Coronary artery (tissue), 2 donors: ENCODE measurements at places on chromosomes 12 and 14.

- no peak for DNase-seq
Measured at GRCh38 chr12:114209861-114210260, 196.1 kb downstream of the TBX5 start.

DNA sequence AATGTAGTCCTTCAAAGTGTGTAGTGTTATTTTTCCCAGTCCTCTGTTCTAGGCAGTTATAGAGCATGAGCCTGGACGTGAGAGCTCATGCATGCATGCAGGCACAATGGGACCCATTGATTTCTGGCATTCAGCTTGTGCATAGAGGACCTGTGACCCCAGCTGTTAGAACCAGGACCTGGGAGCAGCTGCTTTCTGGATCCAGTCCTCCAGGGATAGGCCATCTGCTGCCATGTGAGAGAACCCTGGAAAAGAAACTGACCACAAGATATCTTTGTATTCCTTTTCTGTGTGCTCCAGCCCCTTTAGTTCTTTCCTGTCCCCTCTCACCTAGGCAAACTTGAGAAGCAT is 76.9 kb downstream of the SUSD6 start:
- DNase-seq = no peak

- DNase-seq = no peak
Measured at GRCh38 chr12:87511371-87511770, 517.8 kb downstream of the C12orf50 start.

GRCh38 chr12:53995002-53995377 is 5.0 kb upstream of the HOXC9 start:
- no peak for DNase-seq

DNA sequence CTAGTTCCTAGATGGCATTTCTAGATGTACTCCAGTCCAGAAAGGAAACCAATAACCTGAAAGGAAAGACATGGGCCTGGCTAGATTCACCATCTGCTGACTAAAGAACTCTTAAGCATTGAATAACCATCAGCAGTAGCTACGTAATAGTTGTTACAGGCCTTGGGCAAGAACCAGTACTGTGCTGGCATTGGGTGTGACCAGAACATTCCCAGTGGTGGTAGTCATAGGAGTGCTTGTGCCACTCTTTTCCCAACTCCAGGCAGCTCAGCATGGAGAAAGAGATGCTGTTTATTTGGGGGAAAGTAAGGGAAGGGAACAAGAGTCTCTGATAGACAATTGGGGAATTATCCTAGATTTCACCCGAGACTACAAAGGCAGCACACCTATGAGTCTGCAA is 333.3 kb downstream of the SLC16A7 start:
- no peak for DNase-seq

DNA sequence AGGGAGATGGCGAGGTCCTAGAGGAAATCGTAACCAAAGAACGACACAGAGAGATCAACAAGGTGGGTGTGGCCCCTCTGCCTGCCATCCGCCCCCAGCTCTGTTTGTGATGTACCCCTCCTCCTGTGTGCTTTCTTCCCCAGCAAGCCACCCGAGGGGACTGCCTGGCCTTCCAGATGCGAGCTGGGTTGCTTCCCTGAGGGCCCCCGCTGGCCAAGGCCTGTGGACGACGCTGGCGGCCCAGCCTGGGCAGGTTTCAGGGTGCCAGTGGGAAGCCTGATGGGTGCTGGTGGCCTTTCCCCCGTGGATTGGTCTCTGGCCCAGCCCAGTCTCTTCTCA is 2.0 kb downstream of the ARL6IP4 start:
- no peak for DNase-seq

DNA sequence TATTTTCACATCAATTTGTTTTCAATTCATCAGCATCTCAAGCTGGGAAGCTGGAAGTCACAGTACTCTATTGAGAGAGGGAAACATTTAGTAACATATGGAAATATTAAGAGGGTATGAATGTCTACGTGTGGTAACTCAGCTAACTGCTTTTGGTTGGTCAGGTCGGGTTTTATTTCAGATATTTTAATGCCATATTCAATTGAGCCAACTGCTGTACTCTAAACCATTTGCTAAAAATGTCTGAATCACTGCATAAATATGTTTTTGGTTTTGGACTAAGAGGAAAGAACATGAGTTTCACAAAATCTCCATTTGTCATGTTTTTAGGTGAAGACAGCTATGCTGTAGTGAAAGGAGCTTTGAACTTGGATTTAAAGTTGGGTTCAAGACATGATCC is 18.9 kb upstream of the PPFIBP1 start:
- no peak for DNase-seq

DNA sequence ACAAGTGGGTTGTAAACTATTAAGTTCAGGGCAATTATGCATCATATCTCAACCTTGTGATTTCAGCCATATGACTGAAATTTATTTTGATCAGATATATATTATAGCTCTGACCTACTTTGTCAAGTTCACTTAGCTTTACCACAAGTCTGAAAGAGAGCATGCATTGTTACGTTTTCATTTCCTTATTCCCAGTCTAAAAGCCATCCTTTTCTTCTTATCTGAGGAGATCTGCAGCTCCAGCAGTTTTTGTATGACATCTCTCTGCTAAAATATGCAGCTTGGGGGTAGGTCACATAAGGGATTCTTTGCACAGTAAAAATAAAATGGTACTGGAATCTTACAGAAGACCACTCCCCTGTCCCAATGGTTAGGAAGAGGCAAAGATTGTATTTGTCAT is 1682.8 kb upstream of the FLRT2 start:
- no peak for DNase-seq

GRCh38 chr12:70536650-70537049 is 100.6 kb downstream of the PTPRB start:
- DNase-seq = no peak

DNA sequence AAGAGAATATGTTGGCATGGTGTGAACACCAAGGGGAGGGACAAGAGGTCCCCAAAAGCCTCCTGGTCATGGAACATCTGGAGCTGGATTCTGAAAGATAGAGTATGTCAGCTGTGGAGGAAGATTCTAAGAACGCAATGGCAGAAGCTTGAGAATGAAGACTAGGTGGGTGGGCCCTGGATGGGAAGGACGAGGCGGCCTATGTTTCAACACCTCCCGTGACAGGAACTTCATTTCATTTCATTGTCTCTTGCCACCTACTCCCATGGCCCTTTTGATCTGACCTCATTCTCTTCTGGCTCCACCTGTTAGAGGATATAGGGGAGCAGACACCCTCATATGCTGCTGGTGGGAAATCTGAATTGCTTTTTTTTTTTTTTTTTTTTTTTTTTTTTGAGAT is 3.3 kb downstream of the UNG start:
- DNase-seq = no peak

- no peak for DNase-seq
Measured at GRCh38 chr14:71694591-71695530, 237.4 kb upstream of the RGS6 start.

GRCh38 chr12:104460973-104461698 is 4.4 kb downstream of the CHST11 start:
- DNase-seq = no peak

- no peak for DNase-seq
Measured at GRCh38 chr12:119817546-119818343, 59.4 kb downstream of the CIT start.

GRCh38 chr12:50947933-50948626 is 4.3 kb upstream of the HIGD1C start:
- DNase-seq = no peak

DNA sequence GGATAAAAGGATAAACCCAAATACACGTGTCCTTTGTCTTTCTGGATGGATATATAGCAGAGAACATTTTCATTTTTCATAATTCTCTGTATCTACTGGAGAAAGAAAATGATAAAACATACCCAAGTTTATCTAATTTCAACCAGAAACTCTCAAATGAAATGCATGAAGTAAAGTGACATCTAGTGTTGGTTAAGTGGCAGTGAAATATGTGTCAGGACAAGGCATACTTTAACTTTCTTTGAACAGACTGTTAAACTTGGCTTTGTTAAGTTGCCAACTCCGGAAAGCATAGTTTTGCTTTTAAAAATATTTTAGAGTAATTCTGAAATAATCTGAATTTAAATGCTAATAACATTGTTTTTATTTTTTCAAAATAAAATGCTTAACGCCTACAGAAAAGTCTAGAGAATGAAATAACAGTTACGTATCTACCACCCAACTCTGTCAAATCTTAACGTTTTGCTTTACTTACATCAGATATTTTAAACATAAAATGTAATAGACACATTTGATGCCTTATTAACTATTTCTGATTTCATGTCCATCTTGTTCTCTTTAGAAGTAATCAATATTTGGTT is 25.2 kb upstream of the NTN4 start:
- DNase-seq = no peak

DNA sequence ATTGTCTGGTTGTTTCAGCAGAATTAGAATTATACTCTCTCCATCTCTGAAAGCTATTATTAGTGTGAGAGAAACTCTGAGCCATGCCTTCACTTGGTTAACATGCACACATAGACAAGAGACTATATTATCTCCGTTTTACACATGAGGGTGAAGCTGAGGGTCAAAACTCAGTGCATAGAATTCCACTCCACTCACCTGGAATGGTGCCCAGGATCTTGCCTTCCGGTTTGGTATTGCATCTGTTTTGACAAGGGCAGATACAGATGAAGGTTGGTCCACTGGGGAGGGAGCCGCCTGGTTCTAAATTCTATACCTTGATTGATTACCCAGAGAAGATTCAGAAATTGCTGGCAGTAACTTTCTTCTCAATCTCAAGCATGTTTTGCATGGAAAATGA is 149.5 kb upstream of the PELI2 start:
- no peak for DNase-seq

GRCh38 chr12:20174528-20175175 is 193.7 kb upstream of the PDE3A start:
- DNase-seq = no peak

GRCh38 chr12:52144512-52145227 is 47.1 kb downstream of the KRT80 start:
- DNase-seq = peak; percentile 72

DNA sequence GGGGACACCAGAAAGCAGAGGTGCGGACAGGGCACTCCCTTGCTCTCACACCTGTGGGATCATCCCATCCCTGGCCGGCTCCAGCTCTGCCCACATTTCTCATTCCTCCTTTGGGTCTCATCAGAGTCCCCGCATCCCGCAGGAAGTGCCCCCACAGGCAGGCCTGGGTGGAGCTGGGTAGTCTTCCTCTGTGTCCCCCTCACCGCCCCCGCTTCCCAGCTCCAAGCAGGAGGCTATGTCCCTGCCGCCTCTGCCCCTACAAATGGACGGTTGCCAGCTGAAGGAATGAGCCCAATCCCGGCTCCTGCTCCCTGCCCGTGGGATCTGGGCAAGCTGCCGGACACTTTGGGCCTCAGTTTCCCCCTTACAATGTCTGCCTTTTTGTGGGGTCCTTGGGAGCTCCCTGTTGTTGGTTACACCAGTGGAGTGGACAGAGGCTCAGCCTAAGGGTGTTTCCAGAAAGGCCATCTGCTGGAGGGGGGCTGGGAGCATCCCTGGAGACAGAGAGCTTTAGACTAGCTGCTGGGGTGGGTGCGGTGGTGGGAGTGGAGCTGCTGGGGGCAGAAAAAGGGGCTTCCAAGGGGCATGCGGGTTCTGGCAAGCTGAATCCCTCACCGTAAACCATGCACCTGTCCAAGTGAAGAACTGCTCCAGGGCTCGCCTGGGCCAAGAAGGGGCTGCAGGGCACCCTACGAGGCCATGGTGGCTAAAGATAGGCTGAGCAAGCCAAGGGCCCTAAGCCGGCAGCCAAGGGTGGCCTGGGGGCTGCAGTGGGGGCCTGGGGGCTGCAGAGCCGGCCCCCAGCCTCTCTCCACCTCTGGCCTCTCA is 7.9 kb upstream of the GPR132 start:
- DNase-seq = no peak

DNA sequence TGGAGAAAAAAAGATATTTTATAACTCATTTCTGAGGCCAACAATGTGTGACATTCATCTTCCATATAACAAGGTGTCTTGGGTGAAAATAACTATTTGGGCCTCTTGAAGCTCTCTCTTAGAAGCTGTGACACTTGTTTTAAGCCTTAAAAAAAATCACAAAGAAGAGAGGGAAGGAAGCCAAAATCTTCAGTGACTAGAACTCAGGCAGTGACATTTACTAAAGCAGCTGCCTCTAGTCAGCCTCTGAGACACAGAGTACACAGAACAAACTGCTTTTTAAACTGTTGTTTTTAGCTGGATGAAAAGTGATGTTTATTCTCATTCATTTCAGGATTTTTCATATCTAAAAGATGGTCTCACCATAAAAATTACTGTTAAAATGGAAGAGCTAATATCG is 793.6 kb downstream of the GALC start:
- DNase-seq = no peak

GRCh38 chr12:76249501-76249900 is 98.7 kb downstream of the BBS10 start:
- no peak for DNase-seq

DNA sequence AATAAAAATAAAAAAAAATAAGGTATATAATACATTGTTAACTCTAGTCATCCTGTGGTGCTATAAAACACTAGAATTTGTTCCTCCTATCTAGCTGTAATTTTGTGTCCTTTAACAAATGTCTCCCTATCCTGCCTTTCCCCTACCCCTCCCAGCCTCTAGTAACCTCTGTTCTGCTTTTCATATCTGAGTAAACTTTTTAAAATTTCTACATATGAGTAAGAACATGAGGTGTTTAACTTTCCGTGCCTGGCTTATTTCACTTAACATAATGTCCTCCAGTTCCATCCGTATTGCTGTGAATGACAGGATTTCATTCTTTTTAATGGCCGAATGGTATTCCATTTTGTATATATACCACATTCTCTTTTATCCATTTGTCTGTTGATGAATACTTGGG is 71.3 kb upstream of the GNG2 start:
- DNase-seq = no peak

DNA sequence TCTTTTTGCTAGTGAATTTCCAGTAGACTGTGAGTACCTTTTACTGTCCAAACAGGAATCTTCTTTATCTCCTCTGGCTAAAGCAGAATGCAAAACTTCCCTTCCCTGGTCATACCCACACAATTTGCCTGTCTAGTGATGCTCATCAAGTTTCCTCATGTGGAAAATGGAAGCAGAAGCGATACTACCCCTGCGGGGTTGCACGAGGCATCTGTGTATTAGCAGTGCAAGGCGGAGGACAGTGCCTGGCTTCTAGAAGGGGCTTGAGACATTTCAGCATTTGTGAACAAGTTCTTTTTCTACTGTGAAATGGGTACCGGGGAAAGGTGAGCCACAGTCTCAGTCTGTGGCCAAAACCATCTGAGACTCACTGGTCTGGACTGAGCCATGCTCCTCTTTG is 340.9 kb downstream of the AACS start:
- DNase-seq = no peak

- DNase-seq = no peak
Measured at GRCh38 chr14:77613201-77613600, 3.2 kb downstream of the SPTLC2 start.
